GM23248 (cell line): ENCODE measurements at places on chromosomes 7 and 10. TPM values are rescaled to one million over a fixed set of nuclear protein-coding genes. Genes with fewer than 3 reads are reported as not detected.

NAT16 gene
- not detected in 2 replicates for total RNA-seq

KCNIP2 gene
- 0.22 TPM in 1 of 2 replicates, not detected in the other for total RNA-seq

ATOH7 gene
- not detected in 2 replicates for total RNA-seq

DNA sequence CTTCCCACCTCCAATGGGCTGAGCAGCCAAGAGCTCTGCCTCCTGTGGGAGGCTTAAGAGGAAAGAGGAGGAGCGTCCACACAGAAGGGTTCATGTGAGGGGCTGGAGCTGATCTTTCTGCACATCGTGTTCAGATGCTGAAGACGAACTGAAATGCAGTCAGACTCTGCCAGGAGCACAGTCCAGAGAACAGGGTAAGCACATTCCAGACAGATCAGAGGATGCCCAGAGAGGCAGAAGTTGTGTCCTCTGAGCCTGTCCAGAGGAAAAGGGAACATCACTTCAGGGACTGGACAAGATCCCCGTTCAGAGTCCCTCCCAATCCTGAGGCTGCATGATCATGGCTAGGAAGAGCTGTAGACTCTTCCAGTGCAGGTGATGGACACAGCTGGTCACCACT is 72.9 kb downstream of the ITIH5 start:
- no peak for DNase-seq

DNA sequence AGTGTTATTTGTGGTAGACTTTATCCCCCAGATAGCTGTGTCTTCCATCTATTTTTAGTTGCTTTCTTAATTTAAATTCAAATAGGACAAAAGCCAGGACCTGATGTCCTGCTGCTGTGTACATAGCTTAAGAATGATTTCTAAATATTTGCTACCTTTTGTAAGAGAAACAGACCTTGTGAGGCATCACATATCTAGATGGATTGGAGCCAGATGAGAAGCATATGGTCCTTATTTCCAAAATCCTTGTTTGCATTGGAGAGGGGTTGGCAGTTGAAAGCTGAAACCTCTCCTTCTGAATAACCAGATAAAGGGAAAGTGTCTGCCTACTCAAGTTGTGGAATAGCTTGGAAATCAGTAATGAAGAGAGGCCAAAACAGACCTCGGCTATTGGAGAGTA is 50.7 kb upstream of the AMPH start:
- peak; percentile 18 for DNase-seq
